ENCODE measurements at places on chromosomes 3 and 15.

DNA sequence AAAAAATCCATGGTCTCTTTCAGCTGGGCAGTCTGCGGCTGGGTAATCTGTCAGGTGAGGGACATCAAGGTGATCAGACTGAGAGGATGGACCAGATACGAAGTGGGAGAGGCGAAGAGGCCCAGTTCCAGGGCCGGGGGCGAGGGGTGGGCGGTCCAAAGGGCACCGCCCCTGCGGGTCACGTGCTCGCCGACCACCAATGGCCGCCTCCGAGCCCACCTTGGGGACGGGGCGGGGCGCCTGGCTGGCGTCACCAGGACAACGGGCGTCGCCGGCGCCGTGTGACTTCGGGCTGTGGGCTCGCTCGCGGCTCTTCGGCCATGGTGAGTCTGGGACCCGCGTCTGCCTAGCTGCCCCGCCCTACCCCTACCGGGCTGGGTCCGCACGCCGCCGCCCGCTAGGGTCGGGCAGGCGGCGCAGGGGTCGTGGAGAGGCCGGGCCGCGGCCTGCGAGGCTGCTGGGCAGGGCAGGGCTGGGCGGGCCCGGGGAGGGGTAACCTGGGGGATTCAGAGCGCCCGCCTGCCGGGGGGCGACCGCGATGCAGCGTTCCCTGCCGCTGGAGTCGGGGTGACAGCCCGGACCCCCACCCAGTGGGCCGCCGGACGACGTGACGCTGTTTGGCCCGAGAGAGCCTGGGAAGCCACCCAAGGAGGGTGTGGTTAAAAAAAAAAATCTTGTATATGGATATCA is at the start of gene FBXL2:
TSS of gene FBXL2 (plus strand) at position 250 of the 690 bp plus-strand sequence. CDS start at position 321, 71 bp downstream.
- DNase-seq: no peak

- DNase-seq: no peak
Observed at GRCh38 chr3:138984816-138985215, 21.3 kb downstream of the PRR23A start.

DNA sequence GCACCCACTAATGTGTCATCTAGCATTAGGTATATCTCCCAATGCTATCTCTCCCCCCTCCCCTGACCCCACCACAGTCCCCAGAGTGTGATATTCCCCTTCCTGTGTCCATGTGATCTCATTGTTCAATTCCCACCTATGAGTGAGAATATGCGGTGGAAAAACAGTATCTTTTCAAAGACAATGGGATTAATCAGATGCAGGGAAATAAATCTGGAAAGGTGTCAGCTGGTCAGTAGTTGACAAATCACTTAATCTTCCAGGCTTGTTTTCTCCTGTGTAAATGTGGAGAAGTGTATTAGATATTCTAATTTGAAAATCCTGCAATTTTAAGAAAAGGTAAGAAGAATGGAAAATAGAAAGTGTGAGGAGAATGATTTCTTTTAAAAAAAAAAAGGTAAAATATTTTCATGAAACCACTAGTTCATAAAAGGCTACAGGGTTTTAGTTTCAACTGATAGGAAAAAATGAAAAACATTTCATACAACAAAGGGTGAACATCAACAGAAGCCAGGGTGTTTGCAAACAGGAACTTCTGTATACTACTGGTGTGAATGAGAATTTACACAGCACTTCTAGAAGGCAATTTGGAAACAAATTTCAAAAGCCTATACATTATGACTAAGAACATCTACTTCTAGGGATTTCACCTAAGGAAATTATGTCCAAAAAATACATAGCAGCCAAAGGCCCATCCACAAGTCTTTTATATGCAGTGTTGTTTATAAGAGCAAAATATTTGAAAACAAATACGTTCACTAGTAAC is 113.5 kb downstream of the CBLB start:
- no peak for DNase-seq

GRCh38 chr3:115040246-115040645 is 106.8 kb downstream of the ZBTB20 start:
- no peak for DNase-seq

GRCh38 chr3:57292159-57292896 is at the start of gene ASB14:
Gene ASB14 (minus strand): TSS chr3:57292685. CDS start chr3:57292033, 652 bp downstream.
- no peak for DNase-seq

- DNase-seq: no peak
Observed at GRCh38 chr15:39896846-39897245, 23.2 kb downstream of the GPR176 start.
